ENCODE measurements at places on chromosomes 4 and X.

GRCh38 chrX:46531442-46531841 lies 13.8 kb downstream of the ZNF674 start:
- no peak for DNase-seq

GRCh38 chrX:115940888-115941332 lies 229.6 kb upstream of the AGTR2 start:
- no peak for DNase-seq

DNA sequence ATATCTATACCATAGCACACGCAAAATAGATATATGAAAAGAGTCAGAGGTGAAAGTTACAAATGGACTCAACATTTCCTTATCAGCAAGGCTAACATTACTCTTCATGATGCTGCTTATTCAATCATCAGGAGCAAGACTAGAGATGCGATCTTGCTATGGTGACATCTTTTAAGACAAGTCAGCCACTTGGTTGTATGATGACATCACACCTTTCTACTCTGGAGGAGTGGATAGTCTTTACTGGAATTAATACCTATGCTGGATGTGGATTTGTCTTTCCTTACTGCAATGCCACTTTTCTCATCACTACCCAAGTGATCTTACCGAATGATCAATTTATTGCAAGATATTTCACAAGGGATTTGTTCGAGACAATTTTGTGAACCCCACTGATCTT lies 87.0 kb upstream of the SPOCK3 start:
- no peak for DNase-seq

DNA sequence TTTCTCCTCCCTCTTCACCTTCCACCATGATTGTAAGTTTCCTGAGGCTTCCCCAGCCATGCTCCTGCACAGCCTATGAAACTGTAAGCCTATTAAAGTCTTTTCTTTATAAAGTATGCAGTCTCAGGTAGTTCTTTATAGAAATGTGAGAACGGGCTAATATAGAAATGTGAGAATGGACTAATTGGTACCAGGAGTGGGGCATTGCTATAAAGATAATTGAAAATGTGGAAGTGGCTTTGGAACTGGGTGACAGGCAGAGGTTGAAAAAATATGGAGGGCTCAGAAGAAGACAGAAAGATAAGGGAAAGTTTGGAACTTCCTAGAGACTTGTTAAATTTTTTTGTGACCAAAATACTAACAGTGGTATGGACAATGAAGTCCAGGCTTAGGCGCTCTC lies 959.3 kb downstream of the SH3BGRL start:
- DNase-seq, result no peak

All from lower leg skin (tissue), 4 donors.